ENCODE measurements at places on chromosomes 2 and 18.

DNA sequence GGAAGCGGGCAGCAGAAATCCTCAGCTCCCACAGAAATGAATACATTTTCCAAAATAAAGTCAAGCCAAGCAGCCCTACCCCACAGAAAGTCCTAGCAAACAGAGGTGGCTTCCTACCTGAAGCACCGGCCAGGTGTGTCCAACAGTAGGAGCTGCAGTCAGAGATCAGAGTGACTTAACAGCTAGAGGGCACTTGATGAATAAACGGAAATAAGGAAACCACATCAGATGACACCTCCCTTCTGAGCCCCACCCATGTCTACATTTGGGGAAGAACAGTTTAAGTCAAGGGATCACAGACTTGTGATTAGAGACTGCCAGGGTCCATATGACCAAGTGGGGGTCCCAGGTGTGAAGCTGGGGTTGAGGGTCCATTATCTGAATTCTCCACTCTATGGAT is at the start of gene CXCR1:
Gene CXCR1 (minus strand): TSS at position 172 of the 400 bp plus-strand sequence. CDS start 1,751 bp downstream, outside the sequence.
- no peak for DNase-seq

GRCh38 chr18:42413870-42414269 is 458.8 kb downstream of the PIK3C3 start:
- no peak for DNase-seq

- no peak for DNase-seq
Observed at GRCh38 chr2:75108937-75109482, 90.3 kb downstream of the TACR1 start.

DNA sequence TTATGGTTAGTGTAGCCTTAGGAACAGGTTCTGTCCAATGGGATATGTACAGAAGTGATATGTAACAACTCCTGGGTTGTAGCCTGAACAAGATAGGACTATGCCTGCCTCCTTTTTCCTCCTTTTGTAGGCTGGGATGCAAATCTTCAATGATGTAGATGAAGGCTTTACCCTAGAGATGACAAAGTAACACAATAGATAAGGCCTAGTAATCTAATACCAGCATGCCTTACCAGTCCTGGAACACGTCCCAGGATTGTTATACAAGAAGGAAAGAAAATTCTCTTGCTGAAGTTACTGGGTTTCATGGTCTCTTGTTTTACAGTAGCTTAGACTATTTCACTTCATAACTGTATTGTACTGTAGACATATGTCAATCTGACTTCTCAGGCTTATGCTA is 192.1 kb downstream of the OTX1 start:
- DNase-seq: no peak

GRCh38 chr2:23563673-23564614 is 179.0 kb downstream of the KLHL29 start:
- no peak for DNase-seq

GRCh38 chr2:28160986-28161425 is 231.7 kb upstream of the FOSL2 start:
- no peak for DNase-seq

- no peak for DNase-seq
Observed at GRCh38 chr2:190679813-190680591, 31.1 kb downstream of the NAB1 start.

- DNase-seq: no peak
Observed at GRCh38 chr2:36777788-36778187, 81.3 kb downstream of the VIT start.
